ENCODE measurements at places on chromosomes 5 and 9.
A peak's percentile ranks its signal among the peaks of the same experiment; 100 is the strongest.

DNA sequence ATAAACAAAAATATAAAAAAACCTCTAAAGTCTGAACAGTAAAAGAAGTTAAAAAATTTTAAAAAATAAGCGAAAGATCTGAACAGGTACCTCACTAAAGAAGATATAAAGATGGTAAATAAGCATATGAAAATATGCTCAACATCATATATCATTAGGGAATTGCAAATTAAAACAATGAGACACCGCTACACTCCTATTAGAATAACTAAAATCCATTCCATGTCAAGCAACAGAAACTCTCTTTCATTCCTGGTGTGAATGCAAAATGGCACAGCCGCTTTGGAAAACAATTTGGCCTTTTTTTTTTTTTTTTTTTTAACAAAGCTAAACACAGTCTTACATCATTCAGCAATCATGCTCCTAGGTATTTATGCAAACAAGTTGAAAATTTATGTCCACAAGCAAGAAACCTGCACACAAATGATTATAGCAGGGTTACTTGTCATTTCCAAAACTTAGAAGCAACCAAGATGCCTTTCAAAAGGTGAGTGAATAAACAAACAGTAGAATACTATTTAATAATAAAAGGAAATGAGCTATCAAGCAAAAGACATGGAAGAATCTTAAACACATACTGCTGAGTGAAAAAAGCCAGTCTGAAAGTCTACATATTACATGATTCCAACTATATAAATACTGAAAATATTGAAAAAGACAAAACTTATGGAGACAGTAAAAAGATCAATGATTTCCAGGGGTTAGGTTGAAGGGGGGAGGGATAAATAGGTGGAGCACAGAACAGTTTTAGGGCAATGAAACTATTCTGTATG is 22.1 kb downstream of the ANXA1 start:
- DNase-seq = no peak

- DNase-seq = no peak
Measured at GRCh38 chr9:114373960-114374730, 13.6 kb downstream of the AKNA start.

DNA sequence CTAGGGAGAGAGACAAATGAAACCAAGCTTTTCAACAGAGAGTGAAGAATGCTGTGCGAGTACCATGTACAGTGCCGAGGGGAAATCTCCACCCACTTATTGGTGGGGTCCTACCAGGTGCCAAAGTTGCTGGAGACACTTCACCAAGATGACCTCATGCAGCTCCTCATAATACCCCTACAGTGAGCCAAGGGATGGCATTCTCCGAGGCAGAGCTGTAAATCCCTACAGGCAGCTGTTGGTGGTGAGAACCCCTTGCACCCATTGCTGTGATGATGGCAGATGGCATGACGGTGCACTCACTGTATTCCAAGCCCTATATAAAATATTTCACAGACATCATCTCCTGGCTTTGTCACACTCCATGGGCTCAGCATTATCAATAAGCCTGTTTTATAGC is 464.9 kb downstream of the SPOCK1 start:
- DNase-seq = no peak

DNA sequence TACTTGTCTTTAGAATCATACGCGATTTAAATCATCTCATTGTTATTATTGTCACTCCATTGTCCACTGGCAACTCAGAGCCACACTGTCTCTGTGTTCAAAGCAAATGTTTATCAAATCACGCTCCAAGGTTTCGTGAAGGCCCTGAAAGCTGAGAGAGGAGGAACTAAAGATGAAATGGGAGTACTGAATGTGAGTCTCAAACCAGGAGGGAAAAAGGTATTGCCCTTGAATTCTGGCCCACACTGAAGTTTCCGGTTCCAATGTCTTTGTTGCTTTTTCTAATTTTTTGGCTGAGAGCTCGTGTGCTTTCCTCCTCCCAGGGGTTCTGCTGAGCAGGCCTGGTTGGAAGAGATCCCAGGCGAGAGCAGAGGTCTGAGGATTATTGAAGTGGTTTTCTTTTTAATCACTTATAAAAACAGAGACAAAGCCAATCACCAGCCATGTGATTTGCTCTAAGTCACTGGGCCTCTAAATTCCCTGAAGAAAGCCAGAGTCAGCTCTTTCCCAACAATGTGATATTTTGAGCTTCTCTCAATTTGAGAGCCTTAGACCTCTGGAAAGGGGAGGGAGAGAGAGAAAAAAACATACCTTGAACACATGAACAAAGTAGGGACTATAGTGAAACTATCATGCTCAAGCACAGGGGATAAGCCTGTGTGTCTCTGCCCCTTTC is 420.8 kb upstream of the GRAMD2B start:
- peak; percentile 75 for DNase-seq

- DNase-seq = peak; percentile 16
Measured at GRCh38 chr5:82045554-82046275, 73.9 kb downstream of the ATG10 start.

DNA sequence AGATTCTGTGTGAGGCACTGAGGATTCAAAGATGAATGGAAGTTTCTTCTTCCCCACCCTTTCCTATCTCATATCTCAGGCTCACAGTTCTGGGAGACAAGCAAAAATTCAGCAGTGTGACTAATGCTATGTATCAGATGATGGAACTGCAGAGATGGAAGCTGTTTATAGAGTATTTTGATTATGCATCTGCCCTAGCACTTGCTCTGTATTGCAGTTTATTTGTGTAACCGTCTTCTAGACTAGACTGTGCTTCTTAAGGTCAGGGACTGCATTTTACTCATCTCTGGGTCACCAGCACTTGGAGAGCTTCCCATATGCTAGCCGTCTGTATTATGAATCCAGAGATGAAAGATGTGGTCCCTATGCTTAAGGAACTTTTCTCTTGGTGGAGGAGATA is 12.6 kb downstream of the CAVIN4 start:
- no peak for DNase-seq

- DNase-seq = no peak
Measured at GRCh38 chr9:90579181-90579580, 63.4 kb downstream of the DIRAS2 start.

DNA sequence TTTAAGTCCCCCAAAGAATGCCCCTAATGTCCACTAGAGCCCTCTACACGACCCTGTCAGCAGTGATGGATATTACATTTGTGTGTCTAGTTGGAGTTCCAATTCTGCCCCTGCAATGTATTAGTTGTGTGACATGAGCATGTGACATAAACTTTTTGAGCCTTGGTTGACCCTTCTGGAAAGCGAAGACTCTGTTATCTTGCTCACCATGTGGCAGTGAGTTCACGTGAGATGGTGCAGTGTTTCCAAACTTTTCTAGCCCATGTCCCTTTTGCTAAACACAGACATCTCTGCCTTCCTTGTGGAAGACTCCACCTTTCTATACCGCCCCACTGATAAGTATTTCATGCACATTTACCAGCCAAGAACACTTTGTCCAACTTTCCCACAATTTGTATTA is 87.0 kb upstream of the BOD1 start:
- no peak for DNase-seq

- no peak for DNase-seq
Measured at GRCh38 chr9:129113645-129114304, 2.6 kb downstream of the PTPA start.

- peak; percentile 48 for DNase-seq
Measured at GRCh38 chr5:170228762-170229435, 3.9 kb upstream of the C5orf58 start.

DNA sequence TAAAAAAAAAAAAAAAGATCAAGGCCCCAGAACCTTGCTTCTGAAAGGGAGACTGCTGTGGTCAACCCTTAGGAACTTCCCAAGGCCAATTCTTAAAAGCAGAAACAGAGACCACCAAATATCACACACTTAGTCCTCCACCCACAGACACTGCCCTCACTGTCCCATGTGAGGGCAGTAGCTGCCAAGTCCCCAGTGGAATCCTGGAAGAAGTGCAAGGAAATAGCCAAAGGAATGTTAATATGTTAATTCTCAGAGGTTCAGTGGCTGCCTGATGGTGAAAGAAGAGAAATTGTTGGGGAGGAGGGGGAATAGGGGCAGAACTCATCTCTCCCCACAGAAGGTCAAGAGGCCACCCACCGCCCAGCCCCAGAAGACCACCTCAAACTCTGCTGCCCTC is 23.1 kb downstream of the FSTL4 start:
- no peak for DNase-seq

DNA sequence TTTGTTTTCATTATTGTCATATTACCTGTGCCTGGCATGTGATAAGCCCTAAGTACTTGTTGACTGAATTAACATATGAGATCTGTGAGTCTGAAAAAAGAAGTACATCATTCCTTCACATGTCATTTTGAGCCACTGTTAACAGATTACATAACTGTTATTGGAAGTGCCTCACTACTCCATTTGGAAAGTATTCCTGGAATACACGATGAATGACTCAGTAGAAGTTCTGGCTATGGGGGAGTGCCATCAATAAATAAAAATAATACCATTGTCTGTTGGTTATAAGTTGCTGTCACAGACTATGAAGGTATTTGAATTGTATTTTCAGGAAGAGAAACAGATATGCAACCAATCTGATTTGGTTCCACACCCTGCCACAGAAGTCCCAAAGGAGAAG is 12.9 kb downstream of the NIPSNAP3B start:
- peak; percentile 8 for DNase-seq

Measured in skin of body (tissue), 3 donors.